Ammon's horn (tissue), 1 donor: ENCODE measurements at places on chromosomes 4 and X.

DNA sequence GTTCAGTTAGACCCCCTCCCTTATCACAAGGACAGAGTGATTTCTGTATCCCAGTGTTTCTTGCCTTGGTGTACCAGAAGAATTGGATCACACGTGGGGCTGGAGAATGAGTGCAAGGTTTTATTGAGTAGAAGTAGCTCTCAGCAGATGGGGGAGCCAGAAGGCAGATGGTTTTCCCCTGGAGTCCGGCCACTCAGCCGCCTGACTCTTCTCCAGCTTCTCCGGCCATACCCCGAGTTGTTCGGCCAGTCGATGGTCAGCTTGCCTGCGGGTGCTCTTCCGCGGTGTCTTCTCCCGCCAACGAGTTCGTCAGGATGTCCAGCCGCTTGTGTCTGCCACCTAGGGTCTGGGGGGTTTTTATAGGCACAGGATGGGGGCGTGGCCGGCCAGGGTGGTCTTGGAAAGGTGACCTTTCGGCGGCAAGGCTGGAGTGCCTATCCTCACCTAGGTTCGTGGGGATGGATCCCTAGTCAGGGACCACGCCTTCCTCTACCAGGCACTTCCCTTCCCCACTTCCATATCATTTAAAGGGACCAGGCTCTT is 14.5 kb downstream of the GAB1 start:
- no peak for DNase-seq

DNA sequence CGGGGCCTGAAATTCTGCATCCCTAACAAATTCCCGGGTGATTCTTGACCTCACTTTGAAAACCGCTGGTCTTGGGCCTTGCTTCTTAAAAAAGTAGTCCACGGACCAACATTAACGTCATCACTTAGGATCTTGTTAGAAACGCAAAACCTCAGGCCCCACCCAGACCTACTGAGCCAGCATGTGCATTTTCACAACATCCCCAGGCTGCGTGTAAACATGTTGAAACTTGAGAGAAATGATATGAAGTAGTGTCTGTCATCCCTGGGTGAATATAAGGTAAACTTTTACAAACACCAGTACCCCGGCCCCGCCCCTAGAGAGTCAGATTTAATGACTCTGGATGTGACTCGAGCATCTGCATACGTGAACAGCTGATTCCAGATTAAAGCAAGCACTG is 33.7 kb downstream of the SORBS2 start:
- no peak for DNase-seq

DNA sequence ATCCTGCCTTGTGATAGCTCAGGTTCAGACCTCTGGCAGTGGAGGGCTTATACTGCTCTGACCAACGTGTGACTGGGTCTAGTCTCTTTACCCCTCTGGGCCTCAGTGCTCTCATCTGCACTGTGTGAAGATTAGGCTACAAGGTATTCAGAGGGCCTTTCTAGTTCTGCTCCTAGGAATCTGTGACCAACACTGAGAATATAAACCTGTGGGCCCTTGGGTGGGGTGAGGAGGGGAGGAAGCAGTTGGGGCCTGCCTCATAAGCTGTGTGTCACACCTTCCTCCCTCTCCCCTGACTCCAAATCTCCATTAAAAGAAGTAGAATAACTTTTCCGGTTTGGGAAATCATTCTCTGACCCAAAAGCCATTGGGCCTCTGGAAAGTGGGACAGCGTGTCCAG is 66.3 kb upstream of the MSN start:
- no peak for DNase-seq

DNA sequence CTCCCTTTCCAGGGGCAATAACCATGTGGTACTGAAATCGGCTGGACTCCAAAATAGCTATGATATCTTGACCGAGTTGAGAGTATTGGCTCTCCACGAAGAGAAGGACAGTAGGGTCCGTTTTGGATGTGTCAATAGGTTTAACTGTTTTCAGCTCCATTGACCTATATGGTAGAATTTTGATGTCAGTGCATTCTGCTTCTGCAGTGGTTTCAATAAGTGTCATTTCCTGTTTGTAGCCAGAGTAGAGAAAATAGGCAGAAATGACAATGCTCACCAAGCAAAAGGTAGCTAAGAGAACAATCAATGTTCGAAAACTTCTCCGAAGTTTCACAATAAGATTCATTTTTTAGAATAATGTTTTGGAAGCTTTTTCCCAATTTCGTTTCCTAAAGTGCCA is 36.7 kb downstream of the NDST4 start:
- DNase-seq, result no peak

GRCh38 chr4:129164243-129164642 is 68.3 kb downstream of the C4orf33 start:
- no peak for DNase-seq

DNA sequence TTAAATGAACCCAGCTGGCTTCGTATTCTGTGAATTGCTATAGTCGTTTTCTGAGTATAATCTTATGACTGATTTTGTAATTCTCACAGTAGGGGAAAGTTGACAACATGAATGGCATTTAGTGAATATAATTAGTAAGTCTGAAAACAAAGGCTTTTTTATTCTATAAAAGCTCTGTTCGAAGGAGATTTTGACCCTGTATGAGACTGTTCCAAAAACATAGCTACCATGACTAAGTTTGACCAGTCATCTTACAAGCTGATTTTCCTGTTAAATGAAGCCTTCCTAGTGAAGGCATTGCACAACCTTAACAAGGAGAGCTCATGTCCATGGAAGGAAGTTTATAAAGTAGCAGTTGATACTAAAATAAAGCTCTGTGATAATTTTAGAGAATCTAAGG is 242.3 kb downstream of the RPA4 start:
- DNase-seq, result no peak

DNA sequence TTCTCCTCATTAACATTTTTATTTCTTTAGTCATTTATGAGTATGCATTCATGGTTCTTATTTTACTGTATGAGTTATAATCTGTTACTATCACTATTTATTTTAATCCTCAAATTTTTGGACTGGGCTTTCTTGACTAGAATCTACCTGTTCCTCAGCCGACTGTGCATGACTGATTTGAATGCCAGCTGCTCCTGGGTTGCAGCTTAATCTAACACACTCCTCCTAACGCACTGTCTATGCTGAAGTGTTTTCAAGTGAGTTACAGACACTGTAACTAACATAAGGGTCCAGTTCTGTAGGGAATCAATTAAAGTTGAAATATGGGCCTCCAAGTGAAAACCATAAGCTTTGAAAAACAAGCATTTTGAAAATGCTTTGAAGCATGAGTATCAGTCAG is 137.4 kb upstream of the ARSJ start:
- DNase-seq, result no peak

DNA sequence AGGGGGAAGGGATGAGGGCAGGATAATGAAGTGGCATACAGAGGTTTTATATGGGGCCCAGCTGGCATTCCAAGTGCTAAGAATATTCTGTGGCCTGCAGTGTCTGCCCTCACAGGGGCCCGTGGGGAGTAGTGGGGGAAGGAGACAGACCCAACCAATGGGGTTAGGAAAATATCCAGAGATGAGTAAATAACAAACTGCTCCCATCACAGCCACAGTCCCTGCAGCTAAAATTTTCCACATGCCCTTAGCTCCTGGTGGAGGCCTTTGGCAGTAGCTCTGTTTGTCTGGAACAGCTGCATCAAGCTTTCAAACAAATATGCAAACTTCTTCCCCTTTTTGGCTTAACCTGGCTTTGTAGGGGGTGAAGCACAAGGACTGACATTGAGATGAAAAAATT is 3.1 kb downstream of the SRPX2 start:
- DNase-seq, result no peak

DNA sequence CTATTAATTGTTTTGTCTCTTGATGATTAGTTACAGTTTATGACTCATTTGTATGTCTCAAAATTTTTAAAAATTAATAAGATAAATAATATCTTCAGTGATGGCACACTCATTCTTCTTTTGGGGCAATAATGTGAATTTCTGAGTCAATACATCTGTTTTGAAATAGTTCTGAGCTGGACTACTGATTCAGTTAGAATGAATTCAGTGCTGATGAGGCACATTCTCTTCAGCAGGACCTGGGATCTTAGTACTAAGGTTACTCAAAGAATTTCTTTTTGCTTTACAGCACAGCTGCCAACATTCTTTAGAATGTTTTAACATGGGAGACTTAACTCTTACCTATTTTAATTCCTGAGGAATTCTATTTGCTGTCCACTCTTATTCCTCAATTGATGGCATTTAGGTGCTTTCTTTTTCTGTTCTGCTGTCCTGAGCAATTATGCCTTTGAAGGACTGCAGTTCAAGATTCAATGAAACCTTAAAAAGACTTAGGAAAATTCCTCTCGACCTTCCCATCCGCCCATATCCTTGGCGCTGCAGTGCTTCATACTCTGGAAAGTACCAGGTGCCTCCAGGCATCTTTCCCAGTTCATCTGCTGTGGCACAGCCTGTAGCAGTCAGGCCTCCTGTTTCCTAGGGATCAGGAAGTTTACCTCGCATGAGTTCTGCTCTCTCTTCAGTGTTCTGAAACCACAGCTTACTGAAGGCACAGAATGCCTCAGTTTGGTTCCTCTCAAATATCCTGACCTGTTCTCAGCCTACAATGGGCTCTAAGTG is 213.7 kb downstream of the FSTL5 start:
- DNase-seq, result no peak

DNA sequence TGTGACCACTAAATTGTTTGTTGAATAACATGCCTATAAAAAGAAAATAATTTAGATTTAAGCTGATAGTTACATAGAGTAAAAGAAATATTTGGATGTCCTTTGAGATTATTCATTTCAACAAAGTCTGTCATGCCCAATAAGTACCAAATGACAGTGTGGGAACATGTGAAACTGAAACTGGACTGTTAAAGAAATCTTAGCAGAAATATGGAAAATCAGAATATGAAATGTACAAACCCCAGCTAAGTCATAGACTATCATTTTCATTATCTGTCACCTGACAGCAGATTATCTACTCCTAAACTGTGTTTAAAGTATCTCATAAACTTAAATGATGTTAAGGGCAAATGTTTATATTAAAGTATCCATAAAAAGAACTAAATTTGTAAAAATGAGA is 437.8 kb upstream of the FAM241A start:
- no peak for DNase-seq

DNA sequence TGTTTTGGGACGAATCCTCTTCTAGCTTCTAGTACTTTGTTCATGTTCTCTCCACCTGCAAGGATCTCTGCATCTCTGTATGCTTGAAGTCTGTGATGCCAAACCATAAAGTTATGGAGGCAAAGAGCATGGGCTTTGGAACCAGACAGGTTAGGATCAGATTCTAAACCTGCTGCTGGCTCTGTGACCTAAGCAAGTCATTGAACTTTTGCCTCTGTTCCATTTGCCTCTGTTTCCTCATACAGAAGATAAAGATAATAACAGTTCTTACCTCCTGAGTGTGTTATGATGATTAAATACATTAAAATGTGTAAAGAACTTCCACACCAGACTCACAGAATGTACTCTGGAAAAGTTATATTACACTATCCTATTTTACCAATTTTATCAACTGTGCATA is 41.5 kb upstream of the RELL1 start:
- no peak for DNase-seq

DNA sequence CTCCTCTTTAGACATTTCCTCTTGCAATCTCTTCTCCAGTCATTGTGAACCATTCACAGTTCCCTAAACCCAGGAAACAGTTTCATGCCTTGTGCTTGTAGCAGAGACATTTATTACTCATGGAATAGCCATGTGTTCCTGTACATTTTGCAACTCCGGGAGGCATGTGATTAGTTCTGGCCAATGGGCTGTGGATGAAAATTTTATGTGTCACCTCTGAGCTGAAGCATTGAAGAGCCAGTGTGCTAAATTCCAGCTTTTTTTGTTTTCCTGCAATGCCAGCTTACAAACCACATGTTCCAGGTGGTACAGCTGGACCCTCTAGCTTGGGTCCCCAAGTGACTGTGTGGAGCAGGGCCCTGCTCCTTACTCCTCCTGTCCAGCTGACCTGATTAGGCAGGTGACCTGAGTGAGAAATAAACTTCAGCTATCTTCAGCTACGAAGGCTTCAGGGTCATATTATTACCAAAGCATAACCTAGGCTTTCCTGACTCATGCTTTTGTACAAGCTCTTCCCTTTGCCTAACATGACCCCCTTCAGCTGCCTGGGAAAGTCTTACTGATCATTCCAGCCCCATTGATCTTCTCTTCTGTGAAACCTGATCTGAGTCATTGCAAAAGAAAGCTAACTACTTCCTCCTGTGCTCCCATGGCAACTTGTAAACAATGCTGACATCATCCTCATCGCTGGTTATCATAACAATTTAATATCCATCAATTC is 200.4 kb downstream of the PTTG2 start:
- no peak for DNase-seq

DNA sequence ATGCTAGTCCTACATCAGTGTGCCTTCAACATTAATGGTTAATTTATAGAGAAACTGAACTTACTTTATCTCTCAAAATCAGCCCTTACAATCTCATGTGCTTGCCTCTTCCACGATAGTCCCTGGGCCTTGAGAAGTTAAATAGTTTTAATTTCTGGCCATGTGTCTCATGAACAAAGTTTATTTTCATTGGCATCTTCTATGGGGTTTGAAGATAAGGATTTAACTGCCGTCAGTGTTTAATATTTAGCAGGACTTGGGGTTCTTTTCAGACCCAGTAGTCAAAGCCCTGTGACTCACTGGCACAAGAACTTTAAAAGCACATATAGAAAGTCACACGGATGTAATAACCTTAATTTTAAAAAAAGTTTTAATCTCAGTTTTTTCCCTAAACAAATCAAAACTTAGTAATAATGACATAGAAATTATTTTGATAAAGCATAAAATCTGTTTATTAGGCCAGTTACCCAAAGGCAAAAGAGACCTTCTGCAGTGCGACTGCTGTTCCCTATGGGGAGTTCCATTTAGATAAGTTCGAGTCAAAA is 10.1 kb upstream of the MPP1 start:
- no peak for DNase-seq

GRCh38 chrX:66680451-66680850 is 41.6 kb upstream of the EDA2R start:
- DNase-seq, result peak; percentile 2

GRCh38 chr4:10239982-10240654 is 123.5 kb upstream of the WDR1 start:
- no peak for DNase-seq

GRCh38 chr4:10524196-10524833 is 67.1 kb upstream of the ZNF518B start:
- DNase-seq, result no peak

DNA sequence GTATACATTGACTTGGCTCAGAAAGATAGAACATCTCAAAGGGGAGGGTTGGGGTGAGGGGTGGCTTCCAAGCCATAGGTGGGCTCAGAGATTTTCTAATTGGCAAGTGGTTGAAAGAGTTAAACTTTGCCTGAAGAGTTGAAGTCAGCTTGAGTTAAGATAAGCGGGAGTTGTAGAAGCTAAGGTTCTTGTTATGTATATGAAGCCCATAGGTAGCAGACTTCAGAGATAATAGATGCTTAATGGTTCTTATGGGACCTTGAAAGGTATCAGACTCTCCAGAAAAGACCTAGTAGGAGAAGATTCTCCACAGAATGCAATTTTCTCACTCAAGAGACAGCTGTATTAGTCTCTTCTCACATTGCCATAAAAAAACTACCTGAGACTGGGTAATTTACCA is 599.1 kb upstream of the CPEB2 start:
- no peak for DNase-seq

- DNase-seq, result no peak
Observed at GRCh38 chr4:99574530-99575324, at the start of gene MTTP. TSS of gene MTTP (plus strand) at chr4:99574824. CDS start at chr4:99574910, 86 bp downstream.
